ENCODE measurements at places on chromosomes 3 and 15.

- H3K36me3 ChIP-seq = no peaks in the 10 kb centered on the region
- peak; percentile 62 for DNase-seq
- H3K27ac ChIP-seq = no peak overlapping the region
- H3K27me3 ChIP-seq = peaks cover 77% of the 10 kb centered on the region
- peaks cover 23% of the 10 kb centered on the region for H3K4me1 ChIP-seq
Measured at GRCh38 chr15:29568840-29569532, 253.3 kb downstream of the TJP1 start.

- H3K36me3 ChIP-seq = peaks cover 52% of the 10 kb centered on the region
- no peak overlapping the region for H3K4me3 ChIP-seq
- no peak for DNase-seq
- no peaks in the 10 kb centered on the region for H3K27me3 ChIP-seq
- no peaks in the 10 kb centered on the region for H3K4me1 ChIP-seq
- H3K27ac ChIP-seq = no peak overlapping the region
Measured at GRCh38 chr15:64144192-64144564, 7.4 kb upstream of the SNX22 start.

DNA sequence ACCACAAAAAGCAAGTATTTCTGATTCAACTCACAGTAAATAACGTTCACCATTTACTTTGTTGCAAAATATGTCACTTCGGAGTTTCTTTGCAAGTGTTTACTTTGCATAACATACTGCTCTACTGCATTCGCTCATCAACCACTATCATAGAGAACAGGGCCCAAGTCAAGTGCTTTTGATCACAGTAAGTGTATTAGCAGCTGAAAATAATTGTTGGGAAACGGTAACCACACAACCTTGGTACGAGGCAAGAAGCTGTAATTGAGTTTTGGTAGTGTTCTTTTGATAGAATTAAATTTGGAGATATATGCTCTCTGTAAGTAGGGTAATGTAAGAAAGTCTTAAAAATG is 80.1 kb downstream of the SATB1 start:
- H3K36me3 ChIP-seq = peaks cover 4% of the 10 kb centered on the region
- no peak for DNase-seq
- H3K27me3 ChIP-seq = no peaks in the 10 kb centered on the region

GRCh38 chr3:177338697-177339219 is 141.5 kb upstream of the TBL1XR1 start:
- DNase-seq = no peak
- no peaks in the 10 kb centered on the region for H3K36me3 ChIP-seq
- H3K4me1 ChIP-seq = peaks cover 40% of the 10 kb centered on the region
- no peak overlapping the region for H3K4me3 ChIP-seq
- H3K27me3 ChIP-seq = no peaks in the 10 kb centered on the region

- H3K27me3 ChIP-seq = no peaks in the 10 kb centered on the region
- H3K36me3 ChIP-seq = no peaks in the 10 kb centered on the region
- no peak overlapping the region for H3K4me3 ChIP-seq
Measured at GRCh38 chr3:167350245-167350862, 29.7 kb downstream of the ZBBX start.
